ENCODE measurements at places on chromosomes 1 and 21. TPM values are rescaled to one million over a fixed set of nuclear protein-coding genes. Genes with fewer than 3 reads are reported as not detected.

MCOLN2 gene
- total RNA-seq: not detected

KRTCAP2 gene
- total RNA-seq: 106 TPM

TFF2 gene
- total RNA-seq: not detected

DNA sequence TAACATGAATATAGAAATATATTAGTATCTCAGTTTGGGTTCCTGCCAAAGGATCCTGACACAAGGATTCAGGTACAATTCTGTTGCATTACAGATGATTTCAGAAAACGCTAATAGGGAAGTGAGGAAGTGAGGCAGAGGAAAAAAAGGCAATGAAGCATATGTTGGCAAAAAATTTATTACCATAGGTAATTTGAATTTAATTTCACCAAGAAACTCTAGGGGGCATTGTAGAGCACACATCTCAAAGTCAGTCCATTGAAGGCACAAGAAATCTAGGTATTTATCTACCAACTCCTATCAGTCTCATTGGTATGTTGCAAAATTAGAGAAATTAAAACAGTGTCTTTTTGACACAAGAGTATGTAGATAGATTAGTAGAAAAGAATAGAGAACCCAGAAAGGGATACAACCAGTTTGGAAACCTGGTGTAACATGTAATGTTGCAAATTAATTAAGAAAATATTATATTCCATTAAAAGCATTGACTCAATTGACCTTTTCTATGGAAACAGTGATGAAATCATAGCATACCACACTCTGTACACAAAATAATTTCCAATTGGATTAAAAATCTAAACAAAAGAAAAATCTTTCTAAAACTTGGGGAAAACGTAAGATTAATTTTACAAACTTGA is 104.9 kb upstream of the SNX7 start:
- DNase-seq: no peak

GRCh38 chr1:20578062-20578461 is 10.8 kb upstream of the CDA start:
- DNase-seq: no peak

- DNase-seq: peak; percentile 79
These were observed at the start of gene NCAM2 for GRCh38 chr21:20997636-20998455. TSS of gene NCAM2 (plus strand) at chr21:20998409.

GRCh38 chr1:73914951-73915350 is 283.0 kb downstream of the LRRIQ3 start:
- no peak for DNase-seq

- peak; percentile 47 for DNase-seq
These were observed 22.2 kb downstream of the KCNN3 start for GRCh38 chr1:154847891-154848290.

DNA sequence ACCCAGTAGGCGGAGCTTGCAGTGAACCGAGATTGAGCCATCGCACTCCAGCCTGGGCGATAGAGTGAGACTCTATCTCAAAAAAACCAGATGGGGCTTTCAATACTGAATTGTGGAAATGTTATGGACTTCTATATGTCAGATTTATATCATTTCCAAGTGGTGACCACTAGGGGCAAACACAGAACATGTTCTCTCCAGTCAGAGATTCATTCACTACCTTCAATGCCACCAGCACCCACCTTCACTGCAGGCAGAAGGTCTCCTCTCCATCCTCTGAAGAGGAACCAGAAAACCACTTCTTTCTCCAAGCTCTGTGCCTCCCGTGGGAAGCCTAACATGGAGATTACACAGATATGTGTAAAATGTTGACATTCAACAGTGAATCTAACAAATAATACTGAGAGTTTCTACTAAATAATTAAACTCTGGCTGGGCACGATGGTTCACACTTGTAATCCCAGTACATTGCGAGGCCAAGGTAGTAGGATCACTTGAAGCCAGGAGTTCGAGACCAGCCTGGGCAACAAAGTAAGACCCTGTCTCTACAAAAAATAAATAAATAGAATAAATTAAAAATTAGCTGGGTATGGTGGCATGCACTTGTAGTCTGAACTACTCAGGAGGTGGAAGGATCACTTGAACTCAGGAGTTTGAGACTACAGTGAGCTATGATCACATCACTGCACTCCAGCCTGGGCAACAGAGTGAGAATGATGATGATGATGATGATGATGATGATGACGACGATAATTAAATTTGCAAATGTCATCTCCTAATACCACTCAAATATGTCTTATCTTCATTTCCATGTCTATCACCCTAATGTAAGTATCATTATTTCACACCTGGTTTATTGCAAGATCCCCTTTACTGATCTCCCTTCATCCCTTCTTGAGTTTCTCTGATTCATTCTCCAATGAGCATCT is 151.1 kb downstream of the ZNF281 start:
- DNase-seq: no peak

- DNase-seq: no peak
These were observed 118.2 kb downstream of the OSBPL9 start for GRCh38 chr1:51734896-51735745.

GRCh38 chr1:184910691-184911091 is 63.6 kb downstream of the NIBAN1 start:
- DNase-seq: peak; percentile 57

GRCh38 chr1:5430136-5430535 is 562.1 kb downstream of the NPHP4 start:
- no peak for DNase-seq

Measured in heart left ventricle (tissue), 16 donors.